ENCODE measurements at places on chromosomes 16 and 17.

GRCh38 chr17:44382917-44383316 is 6.5 kb downstream of the ITGA2B start:
- H3K27me3 ChIP-seq = peaks cover 23% of the 10 kb centered on the region
- no peaks in the 10 kb centered on the region for H3K36me3 ChIP-seq
- H3K4me3 ChIP-seq = no peak overlapping the region
- DNase-seq = no peak
- no peak overlapping the region for H3K27ac ChIP-seq

- H3K36me3 ChIP-seq = no peaks in the 10 kb centered on the region
- peaks cover 6% of the 10 kb centered on the region for H3K4me1 ChIP-seq
- H3K4me3 ChIP-seq = no peak overlapping the region
- H3K27ac ChIP-seq = no peak overlapping the region
These were observed 104.3 kb downstream of the AXIN2 start for GRCh38 chr17:65457183-65457582.

GRCh38 chr17:12362853-12363455 is 302.7 kb upstream of the MYOCD start:
- no peak overlapping the region for H3K4me3 ChIP-seq
- no peaks in the 10 kb centered on the region for H3K36me3 ChIP-seq
- no peaks in the 10 kb centered on the region for H3K27me3 ChIP-seq
- no peak for DNase-seq
- H3K4me1 ChIP-seq = no peaks in the 10 kb centered on the region

GRCh38 chr17:44221862-44222111 is 2.3 kb upstream of the UBTF start:
- H3K4me1 ChIP-seq = peaks cover 19% of the 10 kb centered on the region
- H3K36me3 ChIP-seq = peaks cover 9% of the 10 kb centered on the region
- H3K4me3 ChIP-seq = peak overlapping the region; percentile 93
- DNase-seq = no peak

- no peak overlapping the region for H3K4me3 ChIP-seq
- H3K27ac ChIP-seq = no peak overlapping the region
- H3K36me3 ChIP-seq = no peaks in the 10 kb centered on the region
- H3K4me1 ChIP-seq = peaks cover 10% of the 10 kb centered on the region
These were observed 5.2 kb downstream of the MYO1D start for GRCh38 chr17:32871746-32872145.

DNA sequence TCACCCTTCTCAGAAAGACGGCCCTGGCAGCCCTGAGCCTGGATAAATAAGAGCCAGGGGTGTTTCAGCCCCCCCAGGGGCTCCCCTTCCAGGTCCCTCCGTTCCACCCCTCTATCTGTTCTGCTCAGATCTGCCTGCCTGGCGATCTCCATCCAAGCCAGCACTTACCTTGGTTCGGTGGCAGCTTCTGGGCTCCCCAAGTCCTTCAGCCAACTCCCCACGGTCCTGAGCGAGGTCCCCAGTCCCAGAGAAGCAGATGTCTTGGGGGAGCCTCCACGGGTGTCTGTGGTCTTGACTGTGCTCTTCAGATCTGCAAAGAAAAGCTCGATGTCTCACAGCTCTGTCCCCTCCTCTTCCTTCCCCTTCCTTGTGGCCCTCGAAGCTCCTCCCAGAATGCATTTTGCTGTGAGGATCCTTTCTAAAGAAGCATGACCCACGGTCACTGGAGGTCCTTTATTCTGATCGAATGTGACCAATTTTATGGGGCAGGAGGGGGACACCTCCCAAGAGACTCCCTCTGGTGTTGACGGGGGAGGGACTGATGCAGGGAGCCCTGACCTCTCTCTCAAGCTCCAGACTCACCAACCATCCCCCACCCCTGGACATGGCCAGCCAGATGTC is at the start of gene PIK3R6:
TSS of gene PIK3R6 (minus strand) at position 314 of the 621 bp plus-strand sequence. CDS start 17,880 bp downstream, outside the sequence.
- peaks cover 29% of the 10 kb centered on the region for H3K4me1 ChIP-seq
- peak within 1 kb of the TSS; percentile 59 for H3K27ac ChIP-seq
- no peaks in the 10 kb centered on the region for H3K27me3 ChIP-seq
- no peak for DNase-seq
- no peaks in the 10 kb centered on the region for H3K36me3 ChIP-seq

DNA sequence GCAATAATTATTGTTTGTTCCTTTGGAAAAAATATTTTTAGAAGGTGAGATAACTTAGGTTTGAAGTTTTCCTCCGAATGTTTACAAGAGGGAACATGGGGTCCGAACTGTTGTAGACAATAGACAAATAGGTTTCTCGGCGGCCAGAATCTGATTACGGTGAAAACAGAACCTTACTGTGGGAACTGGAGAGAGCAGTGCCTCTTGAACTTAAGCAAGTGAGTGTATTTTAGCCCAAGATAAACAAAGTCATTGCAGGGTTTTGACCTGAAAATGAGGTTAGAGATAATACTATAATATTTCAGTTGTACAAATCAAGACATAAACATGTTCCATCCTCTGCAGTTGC is 134.7 kb downstream of the ABCA8 start:
- no peaks in the 10 kb centered on the region for H3K4me1 ChIP-seq
- DNase-seq = no peak

GRCh38 chr17:14089179-14089578 is 19.9 kb downstream of the COX10 start:
- peaks cover 16% of the 10 kb centered on the region for H3K36me3 ChIP-seq
- H3K4me1 ChIP-seq = peaks cover 53% of the 10 kb centered on the region
- no peaks in the 10 kb centered on the region for H3K27me3 ChIP-seq
- DNase-seq = no peak

GRCh38 chr16:78113258-78113657 is 13.8 kb downstream of the WWOX start:
- H3K36me3 ChIP-seq = peaks cover 15% of the 10 kb centered on the region
- no peak overlapping the region for H3K4me3 ChIP-seq
- H3K4me1 ChIP-seq = no peaks in the 10 kb centered on the region
- no peak for DNase-seq

DNA sequence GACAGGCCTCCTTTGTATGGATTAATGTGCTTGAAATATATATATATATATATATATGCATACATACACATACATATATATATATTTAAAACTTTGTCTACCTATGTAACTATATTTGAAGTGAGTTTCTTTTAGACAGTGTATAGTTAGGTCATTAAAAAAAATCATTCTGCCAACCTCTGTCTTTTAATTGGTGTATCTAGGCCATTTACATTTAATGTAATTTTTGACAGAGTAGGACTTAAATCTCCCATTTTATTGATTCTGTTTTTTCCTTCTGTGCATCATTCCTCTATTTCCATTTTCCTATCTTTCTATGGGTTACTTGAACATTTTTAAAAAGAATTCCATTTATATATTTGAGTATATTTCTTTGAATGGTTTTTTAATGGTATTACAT is 125.2 kb downstream of the IRF8 start:
- peaks cover 3% of the 10 kb centered on the region for H3K36me3 ChIP-seq
- no peak overlapping the region for H3K27ac ChIP-seq
- no peak for DNase-seq
- no peak overlapping the region for H3K4me3 ChIP-seq

DNA sequence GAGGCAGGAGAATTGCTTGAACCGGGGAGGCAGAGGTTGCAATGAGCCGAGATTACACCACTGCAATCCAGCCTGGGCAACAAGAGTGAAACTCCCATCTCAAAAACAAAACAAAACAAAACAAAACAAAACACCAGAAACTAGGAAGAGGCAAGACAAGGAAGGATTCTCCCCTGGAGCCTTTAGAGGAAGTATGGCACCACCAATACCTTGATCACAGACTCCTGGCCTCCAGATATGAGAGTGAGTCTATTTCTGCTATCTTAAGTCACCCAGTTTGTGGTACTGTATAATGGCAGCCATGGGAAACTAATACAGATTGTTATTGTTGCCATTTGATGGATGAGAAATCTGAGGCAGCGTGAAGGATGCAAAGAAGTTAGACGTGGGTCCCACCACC is 14.6 kb upstream of the CPPED1 start:
- peaks cover 2% of the 10 kb centered on the region for H3K27me3 ChIP-seq
- H3K4me3 ChIP-seq = no peak overlapping the region
- no peaks in the 10 kb centered on the region for H3K36me3 ChIP-seq
- no peak overlapping the region for H3K27ac ChIP-seq
- DNase-seq = no peak

- H3K27me3 ChIP-seq = no peaks in the 10 kb centered on the region
- H3K36me3 ChIP-seq = no peaks in the 10 kb centered on the region
- no peaks in the 10 kb centered on the region for H3K4me1 ChIP-seq
- no peak overlapping the region for H3K27ac ChIP-seq
- no peak overlapping the region for H3K4me3 ChIP-seq
These were observed 31.5 kb downstream of the PIPOX start for GRCh38 chr17:29074488-29074887.

Measured in activated CD4-positive, alpha-beta T cell treated with anti-CD3 and anti-CD28 coated beads for 36 hours (primary cell).